ENCODE measurements at places on chromosomes 3 and 15.

- DNase-seq = no peak
Observed at GRCh38 chr3:165716592-165716991, 120.6 kb downstream of the BCHE start.

- no peak for DNase-seq
Observed at GRCh38 chr3:82509951-82510603, 748.6 kb upstream of the GBE1 start.

DNA sequence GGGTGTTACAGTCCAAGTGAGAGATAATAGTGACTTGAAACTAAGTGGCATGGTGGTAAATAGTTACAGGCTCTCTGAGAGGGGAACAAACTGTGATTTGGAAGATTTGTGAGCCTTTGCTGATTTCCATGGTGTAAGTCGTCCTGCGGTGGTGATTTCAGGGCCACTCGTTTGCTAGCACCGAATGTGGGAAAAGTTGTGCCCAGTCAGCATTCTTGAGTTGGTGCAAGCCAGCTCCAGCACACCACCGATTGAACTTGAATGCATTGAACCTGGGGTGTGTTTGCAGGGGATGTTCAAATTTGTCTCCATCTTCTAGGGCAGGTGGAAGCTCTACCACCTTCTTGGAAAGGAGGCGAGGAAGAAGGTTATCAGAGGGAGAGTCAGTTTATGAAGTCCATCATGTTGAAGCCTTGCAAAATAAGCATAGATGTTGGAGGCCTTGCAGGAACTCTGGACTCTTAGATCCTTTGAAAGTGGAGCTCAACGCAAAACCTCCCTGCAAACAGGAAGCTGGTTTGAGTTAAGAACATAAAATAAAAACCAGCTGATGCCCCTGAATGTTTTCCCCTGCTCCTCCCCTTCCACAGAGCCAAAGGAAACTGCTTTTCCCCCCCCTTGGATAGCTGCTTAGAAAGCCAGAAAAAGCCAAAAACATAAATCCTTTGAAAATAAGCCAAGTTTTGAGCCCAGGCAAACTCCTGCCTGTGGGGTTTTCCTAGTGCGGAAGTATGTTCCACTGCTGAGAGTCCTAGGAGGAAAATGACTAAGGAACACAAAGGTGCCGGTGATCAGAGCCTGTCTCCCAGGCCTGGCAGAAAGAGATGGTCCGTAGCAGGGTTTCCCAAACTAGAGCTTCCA, 21.9 kb downstream of the MAPKBP1 start:
- DNase-seq = peak; percentile 89

GRCh38 chr3:21599890-21600289, 151.1 kb downstream of the ZNF385D start:
- no peak for DNase-seq

DNA sequence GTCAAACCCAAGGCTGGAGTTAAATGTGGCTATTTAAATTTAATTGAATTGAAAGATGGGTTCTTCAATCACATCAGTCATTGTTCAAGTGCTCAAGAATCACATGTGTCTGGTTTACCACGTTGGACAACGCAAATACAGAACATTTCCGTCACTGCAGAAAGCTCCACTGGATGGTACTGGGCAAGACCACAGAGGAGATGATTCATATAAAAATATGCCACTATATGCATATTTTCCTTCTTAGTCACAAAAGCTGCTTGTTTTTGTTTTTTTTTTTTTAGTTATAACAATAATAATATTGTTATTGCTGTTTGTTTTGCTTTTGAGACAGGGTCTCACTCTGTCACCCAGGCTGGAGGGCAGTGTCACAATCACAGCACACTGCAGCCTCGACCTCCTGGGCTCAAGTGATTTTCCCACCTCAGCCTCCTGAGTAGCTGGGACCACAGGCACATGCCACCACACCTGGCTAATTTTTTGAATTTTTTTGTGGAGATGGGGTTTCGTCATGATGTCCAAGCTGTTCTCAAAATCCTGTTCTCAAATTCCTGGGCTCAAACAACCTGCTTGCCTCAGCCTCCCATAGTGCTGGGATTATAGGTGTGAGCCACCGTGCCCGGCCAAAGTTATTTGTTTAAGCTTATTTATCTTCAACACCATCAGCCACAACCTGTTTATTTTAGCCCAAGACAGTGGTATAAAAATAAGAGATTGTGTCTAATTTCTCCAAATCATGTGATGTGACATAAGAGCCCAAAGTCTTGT, 19.4 kb downstream of the RTP3 start:
- DNase-seq = peak; percentile 66

DNA sequence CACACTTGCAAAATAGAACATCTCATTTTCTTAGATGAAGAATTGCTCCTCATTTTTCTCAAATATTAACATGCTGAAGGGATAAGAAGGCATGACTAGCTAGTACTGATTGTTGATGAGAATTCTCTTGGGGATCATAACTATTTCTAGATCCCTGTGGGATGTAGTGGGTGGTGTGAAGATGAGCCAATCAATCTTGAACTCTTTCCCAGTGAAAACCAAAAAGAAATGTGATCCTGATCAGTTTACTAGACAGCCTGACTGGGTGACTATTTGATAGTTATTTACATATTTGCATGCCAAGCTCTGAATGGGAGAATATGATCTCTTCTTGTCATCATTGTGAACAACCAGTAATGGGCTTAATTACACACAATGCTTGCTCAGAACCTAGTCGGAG, 63.7 kb downstream of the ZIC1 start:
- peak; percentile 20 for DNase-seq

DNA sequence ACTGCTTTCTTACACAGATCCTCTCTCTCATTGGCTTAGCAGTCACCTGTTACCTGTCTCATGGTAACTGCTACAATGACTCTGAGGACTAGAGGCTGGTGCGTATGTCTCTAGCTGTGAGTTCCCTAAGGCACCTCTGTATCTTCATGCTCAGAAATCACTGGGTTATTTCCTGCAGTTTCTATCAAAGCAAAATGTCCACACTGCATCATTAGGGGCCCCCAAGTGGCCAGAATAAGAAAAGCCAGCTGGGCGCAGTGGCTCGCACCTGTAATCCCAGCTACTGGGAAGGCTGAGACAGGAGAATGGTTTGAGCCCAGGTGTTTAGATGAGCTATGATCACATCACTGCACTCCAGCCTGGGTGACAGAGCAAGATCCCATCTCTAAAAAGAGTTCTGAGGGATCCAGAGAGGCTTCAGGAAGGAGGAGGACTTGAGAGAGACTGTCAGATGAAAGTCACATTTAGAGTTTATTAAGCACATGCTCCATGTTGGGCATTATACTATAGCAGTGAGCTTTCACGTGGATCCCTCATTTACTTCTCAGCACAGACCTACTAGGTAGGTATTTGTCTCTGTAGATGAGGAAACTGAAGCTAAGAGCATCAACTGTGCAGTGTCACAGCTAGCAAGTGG, 2.3 kb upstream of the VPS18 start:
- peak; percentile 46 for DNase-seq

- no peak for DNase-seq
Observed at GRCh38 chr3:94092086-94092485, 29.2 kb downstream of the NSUN3 start.

GRCh38 chr3:139440639-139441556, 35.4 kb downstream of the RBP2 start:
- DNase-seq = no peak

- no peak for DNase-seq
Observed at GRCh38 chr15:92416557-92416956, 22.9 kb downstream of the ST8SIA2 start.

- peak; percentile 46 for DNase-seq
Observed at GRCh38 chr3:114178770-114179368, at the start of gene DRD3. Gene DRD3 (minus strand): TSS chr3:114179052. CDS start chr3:114171992, 7,060 bp downstream.

DNA sequence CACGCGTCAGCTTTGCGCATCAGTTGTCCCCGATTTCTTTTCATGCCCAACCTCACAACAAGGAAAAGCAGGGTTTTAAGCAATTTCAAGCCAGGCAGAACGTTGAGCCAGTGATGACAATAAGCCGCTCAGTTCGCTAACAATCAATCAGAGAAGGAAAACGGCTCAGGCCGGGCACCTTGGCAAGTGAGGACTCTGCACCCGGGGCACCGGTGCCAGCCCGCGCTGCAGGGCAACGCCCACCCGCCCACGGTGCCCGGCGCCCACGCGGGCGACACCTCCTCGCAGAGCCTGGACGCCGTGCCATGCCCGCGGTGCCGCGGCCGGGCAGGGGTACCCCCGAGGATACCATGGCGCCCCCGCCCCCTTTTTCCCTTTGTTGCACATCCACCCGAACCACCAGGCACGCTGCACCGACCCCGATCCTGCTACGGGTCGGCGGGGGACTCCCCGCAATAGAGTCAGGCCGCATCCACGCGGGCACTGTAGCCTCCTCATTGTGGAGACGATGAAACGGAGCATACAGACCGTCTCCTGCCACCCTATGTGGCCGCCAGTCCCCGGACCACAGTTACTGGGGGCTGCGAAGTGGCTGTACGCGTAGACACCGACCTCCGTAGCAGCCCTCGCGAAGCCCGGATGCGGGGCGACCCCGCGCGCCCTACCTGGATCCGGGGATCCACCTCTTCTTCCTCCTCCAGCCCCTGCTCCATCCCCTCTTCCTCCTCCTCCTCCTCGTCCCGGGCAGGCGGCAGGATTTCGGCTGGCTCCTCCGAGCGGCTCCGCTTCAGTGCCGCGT, 581 bp downstream of the SH3BP5 start:
- DNase-seq = peak; percentile 56

DNA sequence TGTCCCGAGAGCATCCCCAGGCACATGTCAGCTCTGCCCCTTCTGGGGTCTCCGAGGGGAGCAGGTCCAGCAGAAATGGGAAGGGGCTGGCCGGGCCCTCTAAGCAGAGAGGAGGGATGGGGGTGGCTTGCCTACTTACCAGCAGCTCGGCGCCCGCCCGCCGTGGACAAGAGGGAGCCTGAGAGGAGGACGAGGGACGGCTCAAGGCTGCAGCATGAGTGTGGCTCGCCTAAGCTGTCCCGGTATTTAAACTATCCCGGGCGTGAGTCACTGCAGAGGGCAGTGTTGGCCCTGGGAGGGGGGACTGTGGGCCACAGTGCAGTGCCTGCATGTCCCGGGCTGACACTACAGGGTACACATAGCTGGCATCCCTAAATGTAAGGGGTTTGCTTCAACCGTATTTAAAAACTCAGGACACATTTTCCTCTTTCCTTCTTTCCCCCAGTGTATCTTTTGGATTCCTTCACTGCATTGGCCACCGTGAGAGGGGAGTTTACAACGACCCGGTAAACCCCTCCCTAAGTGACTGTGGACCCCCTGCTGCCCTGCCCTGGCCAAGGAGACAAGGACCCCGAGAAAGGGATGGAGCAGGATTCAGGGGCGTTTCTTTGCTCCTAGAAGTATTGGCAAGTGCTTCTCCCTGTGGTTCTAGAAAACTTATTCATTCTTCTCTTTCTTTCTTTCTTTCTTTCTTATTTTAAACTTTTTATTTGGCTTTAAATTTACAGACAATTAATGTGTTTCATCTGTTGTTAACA, at the start of gene LRRC15:
TSS of gene LRRC15 (minus strand) at position 222 of the 758 bp plus-strand sequence. CDS start 8,700 bp downstream, outside the sequence.
- peak; percentile 39 for DNase-seq

DNA sequence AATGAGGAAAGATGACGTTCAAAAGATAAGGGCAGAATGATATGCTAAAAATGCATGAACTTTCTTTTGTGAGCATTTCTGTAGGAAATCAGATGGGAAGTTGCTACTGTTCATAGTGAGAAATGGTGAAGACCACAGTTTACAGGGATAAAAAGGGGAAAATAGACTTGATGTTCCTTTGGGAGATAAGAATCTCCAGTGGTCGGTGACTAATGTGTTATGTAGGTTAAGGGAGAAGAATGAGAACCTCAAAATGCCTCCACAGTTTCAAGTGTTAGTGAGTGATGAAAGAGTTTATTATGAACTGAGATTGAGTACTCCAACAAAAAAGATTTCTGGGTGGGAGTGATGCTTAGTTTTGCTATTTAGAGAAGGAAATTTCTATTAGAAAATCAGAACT, 247.2 kb downstream of the LSAMP start:
- no peak for DNase-seq

- peak; percentile 91 for DNase-seq
Observed at GRCh38 chr3:177538048-177538749, 340.9 kb upstream of the TBL1XR1 start.

DNA sequence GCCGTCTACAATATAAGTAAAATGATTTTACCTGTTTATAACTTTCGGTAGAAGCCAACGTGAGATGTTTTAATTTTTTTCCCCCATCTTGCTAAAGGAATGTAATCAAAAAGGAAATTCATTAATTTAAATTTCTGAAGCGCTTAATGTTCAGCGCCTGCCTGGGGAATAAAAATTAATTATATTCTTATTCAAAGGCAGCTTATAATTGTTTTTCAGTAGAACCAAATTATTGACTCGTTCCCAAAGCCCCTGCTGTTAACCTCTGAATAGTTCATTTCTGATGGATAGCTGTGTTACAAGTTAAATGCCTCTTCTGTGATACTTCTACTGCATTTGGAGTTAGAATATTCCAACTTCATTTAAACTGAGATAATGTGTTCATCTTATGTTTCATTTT, 51.6 kb downstream of the ARMC8 start:
- no peak for DNase-seq

DNA sequence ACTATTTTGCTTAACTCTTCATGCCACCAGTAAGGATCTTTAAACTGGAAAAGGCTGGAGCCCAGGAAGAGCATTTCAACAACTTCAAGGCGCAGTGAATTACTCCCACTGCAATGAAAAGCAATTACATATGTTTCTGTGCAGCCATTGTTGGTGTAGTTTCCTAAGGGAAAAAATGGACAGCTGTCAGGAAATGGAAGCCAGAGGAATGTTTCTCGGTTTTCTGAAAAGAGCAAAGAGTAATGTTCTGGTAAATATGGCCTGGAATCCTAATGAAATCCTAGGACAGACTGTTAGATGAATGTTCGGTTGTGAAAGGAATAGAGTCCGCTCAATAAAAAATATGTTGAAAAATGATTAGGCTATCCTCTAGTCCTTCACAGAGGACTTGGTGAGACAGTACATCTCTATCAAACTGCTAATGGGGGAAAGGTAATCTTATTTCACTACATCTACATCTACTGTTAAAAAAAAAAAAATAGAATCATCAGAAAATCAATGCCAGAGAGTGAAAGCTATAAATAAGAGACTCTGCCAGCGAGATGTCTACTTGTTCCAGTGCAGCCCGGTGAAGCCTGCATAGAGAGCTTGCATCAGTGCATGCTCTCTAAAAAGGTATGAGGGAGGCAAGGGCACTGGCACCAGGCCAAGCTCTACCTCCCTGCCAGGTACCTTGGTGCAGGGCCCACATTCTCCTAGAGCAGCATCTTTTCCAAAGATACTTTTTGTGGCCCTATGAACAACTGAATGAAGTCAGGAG, 68.2 kb upstream of the TJP1 start:
- DNase-seq = no peak

- DNase-seq = peak; percentile 30
Observed at GRCh38 chr3:10551821-10552630, 46.6 kb upstream of the ATP2B2 start.

DNA sequence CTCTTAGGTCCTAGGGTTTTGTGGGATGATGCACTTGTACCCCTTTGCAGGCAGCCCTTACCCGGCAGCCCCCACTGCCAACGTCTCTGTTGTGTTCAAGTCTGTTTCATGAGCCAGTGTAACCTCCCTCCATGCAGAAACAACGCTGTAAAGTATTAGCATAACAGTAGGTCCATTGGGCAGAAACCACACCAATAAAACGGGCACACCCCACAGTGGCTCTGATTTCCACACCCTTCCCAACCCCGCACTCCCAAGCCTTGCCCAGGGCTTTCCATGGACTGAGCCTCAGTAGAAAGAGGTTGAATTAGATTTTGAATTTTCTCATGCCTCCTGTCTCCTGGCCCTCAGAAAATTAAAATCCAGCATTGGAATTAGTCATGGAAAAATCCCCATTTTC, 124.5 kb downstream of the CACNA1D start:
- DNase-seq = no peak
